Renal cortical epithelial cell (primary cell): ENCODE measurements at places on chromosomes 7 and 10.

- no peak for DNase-seq
Observed at GRCh38 chr7:155266440-155266839, 31.2 kb upstream of the INSIG1 start.

DNA sequence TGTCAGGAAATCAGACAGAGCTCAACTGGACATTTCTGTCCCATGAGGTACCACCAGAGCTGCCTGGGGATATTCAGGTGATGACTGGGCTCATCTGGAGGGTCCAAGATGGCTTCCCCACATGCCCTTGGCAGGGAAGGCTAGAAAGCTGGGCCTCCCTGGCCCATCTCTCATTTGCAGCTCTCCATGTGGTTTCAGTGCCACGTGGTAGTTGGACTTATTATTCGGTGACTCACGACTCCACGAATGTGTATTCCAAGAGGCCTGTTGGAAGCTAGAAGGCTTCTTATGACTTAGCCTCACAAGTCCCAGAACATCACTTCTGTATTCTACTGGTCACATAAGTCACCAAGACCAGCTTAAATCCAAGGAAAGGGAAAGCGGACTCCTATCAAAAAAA, 22.8 kb downstream of the NSMCE4A start:
- DNase-seq = no peak

- DNase-seq = peak; percentile 25
Observed at GRCh38 chr10:5809527-5810154, 3.6 kb downstream of the GDI2 start.

DNA sequence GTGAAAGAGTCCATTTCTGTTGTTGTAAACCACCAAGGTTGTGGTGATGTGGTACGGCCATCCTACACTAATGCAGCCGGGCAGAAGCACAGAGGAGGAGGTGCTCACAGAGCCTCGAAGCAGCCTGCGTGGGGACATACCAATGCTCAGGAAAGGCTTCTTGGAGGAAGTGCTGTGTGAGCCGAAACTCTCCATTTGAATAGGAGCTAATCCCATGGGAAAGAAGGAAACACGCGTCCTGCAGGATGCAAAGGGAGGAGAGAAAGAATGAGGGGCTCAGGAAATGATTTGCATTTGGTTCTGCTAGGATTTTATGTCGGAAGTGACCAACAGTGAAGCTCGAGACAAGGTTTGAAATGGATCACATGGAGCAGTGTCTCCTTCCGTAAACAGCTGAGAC, 477.9 kb upstream of the ANKRD30A start:
- no peak for DNase-seq

GRCh38 chr7:818031-818699, 14.1 kb upstream of the SUN1 start:
- peak; percentile 44 for DNase-seq

GRCh38 chr7:140048138-140048537, 14.6 kb downstream of the PARP12 start:
- no peak for DNase-seq

DNA sequence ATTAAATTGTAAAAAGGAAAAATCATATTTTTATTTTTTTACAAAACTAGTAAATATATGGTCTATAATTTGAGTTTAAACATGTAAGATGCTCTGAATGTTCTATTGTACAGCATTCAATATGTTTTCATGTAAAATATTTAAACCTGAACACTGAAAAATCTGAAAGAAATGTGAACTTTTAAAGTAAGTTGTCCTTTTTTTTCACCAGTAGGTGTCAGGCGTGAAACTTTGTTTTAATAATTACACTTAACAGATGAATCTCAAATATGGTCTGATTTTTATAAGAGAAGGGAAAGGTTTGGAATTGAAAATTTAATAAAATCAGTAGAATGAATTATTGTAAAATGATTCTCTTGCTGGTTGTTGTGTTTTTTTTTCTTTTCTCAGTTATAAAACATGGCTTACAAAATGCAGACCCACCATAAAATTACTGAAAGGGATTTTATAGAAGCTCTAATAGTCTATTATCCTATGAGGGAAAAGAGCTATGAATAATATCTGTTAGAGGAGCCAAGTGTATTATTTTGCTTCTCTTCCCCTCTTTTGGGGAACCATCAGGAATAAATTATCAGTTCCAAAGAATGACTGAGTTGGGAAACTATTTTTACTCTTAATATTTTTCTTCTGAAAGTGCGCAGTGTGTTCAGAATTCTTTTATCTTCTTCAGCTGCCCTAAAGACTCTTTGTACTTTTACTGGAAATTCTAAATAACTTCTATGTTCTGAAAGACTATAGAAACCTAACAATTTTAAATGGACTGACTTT, 217.7 kb upstream of the FZD1 start:
- DNase-seq = peak; percentile 19

DNA sequence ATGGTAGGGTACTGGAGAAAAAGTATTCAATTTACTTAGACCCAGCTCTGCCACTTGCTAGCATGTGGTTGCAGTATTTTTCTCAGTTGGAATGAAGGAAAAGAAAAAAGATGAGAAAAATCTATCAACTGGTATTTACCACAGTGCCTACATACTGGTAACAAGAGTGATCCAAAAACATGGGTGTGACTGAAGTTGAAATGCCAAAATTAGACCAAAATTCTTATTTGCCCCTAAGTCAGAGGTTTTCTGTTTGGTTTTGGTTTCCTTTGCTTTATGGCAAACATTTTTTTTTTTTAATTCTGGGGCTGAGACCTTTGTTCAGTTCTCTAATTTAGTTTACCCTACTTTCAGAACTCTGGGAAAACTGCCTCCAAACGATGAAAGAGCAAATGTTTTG, 12.3 kb downstream of the HYCC1 start:
- no peak for DNase-seq

- DNase-seq = peak; percentile 94
Observed at GRCh38 chr10:110273474-110273873, 31.2 kb downstream of the SMNDC1 start.

DNA sequence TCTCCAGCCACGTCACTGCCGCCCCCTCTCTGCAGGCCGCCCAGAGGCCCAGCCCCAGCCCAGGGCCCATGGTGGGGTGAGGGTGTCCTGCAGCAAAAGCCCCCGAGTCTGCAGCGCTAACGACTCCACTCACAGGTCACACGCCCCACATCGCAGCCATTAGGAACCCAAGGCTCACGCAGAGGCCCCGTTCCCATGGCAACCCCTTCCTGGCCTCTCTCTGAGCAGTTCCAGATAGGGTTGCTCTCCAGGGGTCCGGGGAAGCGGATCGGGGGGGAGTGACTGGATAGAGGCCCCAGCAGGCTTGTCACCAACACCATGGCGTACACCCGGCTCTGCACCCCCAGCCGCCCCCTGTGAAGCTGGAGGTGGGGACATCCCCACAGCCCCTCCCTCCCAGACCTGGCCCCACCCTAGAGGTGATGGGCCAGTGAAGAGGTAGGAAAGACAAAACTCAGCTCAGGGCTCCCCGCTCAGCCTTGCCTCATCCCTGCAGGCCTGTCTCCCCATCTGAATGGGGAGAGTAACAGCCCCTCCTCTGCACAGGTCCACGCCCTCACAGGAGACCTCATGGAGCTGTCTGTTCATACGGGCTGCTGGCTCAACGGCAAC, 41.2 kb downstream of the TNRC18 start:
- DNase-seq = no peak

GRCh38 chr7:17234030-17234397, 64.4 kb upstream of the AHR start:
- DNase-seq = no peak

- peak; percentile 27 for DNase-seq
Observed at GRCh38 chr7:121305109-121305508, 23.7 kb upstream of the WNT16 start.

GRCh38 chr7:596819-597182, 77.2 kb upstream of the PDGFA start:
- DNase-seq = no peak

DNA sequence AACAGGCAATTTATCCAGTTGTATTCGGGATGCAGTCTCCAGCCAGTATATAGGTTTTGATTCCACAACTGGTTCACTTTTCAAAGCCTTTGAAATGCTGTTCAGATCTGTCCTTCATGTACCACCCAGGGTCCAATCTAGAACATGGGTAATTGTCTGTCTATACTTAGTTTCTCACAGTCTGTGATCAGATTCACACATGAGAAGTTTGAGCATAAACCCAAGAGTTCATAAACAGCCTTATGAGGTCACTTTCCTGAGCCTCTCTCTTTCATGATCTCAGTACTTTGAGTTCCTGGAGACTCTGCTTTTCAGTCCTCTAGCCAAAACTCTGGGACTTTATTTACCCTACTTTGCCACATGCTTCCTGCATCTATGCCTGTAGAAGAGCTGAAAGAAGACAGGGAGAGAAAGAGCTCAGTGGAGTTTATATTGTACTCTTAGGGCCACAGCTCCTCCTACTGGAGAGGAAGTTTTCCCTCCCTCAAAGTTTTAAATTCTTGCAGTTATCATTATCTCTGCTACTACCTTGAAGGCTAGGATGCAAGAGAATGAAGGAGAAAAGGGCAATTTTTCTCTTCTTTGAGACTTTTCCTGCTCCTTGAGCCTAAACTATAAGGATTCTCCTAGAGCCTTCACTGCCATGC, 172.0 kb downstream of the ZEB1 start:
- peak; percentile 53 for DNase-seq

- peak; percentile 51 for DNase-seq
Observed at GRCh38 chr10:125795128-125795527, 19.5 kb upstream of the MMP21 start.

GRCh38 chr10:7950981-7951847, 103.3 kb upstream of the GATA3 start:
- no peak for DNase-seq

DNA sequence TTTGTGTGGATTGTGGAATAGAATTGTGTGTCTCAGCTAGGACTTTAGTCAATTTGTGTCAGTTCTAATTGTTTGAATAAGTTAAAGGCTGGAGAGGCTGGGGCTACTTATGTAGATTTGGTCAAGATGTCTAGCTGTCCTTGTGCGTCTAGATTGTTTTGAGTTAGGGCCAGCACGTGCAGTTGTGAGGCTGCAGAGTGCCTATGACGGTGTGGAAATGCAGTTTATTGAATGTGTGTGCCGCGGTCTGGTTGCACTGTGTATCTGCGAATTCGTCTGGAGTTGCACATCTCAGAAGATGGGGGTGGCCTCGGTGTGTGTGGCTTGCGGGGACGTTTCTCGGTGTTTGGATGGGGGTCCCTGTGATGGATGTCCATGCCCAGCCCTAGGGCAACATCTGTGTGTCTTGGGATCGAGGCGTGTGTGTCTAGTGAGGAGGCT, 10.2 kb downstream of the EMX2 start:
- DNase-seq = peak; percentile 49

DNA sequence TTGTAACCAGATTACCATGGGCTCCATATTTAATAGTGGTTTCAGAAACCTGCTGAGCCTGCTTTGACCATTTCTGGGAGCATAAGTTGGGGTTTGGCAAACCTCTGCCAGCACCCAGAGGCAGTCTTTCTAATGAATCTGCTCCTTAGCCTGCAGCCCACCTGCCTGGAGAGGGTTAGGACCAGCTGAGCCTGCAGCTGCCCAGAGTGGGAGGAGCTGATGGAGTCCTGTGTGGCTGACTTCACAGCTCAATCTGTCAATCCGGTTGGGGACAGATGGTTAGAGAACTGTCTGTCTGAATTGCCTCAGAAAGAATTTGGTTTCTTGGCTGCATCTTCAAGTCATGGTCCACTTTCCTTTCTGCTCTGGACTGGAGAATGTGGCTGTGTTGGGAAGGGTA, 444.6 kb downstream of the NRG3 start:
- no peak for DNase-seq

- no peak for DNase-seq
Observed at GRCh38 chr7:142567201-142568075, 181.8 kb upstream of the PRSS1 start.

DNA sequence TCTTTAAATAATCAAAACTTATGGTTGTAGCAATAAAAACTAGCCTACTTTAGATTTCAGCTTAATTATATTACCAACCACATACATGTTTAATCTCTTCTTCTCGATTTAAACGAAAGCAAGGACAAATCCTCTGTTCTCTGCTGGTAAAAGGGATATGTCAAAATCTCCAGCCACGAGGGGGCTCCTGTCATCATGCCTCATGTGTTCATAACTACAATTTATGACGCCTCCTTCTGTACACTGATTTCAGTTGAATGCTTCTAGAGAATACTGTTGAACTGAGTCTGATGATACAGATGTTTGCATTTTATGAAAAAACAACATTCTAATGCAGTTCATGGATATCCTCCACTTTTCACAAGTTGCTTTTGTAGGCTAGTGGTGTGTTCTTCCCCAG, 220.0 kb upstream of the DPP6 start:
- DNase-seq = no peak

DNA sequence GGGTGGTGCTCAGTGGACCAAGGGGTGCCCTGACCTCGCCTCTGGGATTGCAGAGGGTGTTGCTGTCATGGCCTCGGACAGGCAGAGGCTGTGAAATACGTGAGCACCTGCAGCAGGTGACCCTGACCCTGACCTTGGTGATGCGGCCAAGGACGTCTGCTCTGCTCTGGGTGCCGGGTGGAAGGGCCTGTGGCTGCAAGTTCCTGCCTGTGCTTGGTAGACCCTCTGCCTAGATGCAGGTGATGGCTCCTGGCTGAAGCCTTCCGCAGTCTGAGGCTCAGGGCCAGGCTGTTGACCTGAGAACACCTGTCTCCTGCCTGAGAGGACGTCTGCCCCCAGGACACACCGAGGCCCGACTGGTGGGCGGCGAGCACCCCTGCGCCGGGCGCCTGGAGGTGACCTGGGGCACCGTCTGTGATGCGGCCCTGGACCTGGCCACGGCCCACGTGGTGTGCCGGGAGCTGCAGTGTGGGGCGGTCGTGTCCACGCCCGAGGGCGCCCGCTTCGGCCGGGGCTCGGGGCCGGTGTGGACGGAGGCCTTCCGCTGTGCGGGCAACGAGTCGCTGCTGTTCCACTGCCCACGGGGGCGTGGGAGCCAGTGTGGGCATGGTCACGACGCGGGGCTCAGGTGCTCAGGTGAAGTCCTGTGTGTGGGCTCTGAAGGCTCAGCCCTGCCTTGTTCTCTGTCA, 4.4 kb downstream of the SCART1 start:
- DNase-seq = no peak

- DNase-seq = peak; percentile 70
Observed at GRCh38 chr7:143331179-143331801, 15.4 kb downstream of the CLCN1 start.

DNA sequence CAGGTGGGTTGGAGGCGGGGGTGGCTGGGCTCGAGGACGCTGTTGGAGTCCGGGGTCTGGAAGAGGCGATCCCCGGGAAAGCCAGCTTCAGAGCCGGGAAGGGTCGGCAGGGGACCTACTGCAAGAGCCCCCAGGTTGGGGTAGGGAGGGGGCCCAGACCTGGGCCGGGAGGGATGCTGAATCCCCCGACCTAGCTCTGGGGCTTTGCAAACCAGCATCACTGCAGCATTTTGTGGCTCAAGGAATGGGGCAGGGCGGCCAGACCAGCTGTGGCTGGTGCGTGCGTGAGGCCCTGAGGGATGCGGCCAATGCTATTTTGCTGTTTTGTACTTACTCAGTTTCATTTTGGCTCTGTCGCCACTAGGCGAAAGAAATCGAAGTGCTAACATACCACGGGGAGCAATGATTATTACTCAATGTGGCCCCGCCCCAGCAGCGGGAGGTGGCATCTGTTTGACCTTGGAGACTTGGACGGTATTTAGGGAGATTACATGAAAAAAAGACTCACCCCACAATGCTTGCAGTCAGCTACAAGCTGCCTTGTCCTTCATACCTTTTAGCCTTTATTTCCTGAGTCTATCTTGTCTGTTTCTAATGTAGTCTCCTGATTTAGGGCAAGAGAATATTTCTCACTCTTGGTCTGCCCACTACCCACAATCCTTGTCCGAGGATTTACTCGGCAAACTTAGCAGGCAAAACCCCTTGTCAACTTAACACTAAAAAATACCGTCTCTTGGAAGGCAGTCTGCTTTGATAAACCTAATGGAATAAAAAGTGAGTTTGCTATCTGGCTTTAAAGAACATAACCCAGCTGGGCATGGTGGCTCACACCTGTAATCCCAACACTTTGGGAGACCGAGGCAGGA, 16.2 kb downstream of the HSPB1 start:
- peak; percentile 78 for DNase-seq
